Stimulated activated CD8-positive, alpha-beta memory T cell treated with anti-CD3 and anti-CD28 coated beads, Interleukin-15, amount 100 ng/mL, for 1 hour (primary cell): ENCODE measurements at places on chromosomes 2 and 18.

DNA sequence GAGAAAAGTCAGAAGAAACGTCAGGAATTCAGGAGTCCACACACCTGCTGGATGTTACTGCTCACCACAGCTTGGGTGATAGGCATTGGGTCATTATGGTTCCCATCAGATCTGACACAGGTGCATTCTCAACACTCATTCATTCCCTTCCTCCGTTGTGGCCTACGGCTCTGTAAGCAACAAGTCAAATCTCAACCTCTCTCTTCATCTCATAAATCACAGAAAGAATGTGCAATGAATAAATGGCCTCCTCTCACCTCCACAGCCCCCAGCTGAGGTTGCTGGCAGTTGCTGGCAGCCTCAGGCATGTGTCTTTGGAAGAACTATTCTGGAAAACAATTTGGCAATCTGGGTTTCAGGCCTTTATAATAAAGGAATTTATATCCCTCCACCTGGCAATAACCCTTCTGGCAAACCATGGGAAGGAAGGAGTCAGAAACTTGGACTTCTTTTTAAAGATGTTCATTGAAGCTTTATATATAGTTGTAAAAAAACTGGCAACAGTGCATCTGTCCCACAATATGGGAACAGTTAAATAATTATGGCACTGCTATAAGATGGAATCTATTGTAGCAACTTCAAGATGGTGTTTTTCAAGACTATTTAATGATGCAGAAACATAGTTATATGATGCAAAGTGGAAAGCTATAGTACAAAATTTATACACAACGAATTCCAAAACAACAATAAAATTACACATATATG is 175.4 kb downstream of the ANAPC1 start:
- DNase-seq = no peak

DNA sequence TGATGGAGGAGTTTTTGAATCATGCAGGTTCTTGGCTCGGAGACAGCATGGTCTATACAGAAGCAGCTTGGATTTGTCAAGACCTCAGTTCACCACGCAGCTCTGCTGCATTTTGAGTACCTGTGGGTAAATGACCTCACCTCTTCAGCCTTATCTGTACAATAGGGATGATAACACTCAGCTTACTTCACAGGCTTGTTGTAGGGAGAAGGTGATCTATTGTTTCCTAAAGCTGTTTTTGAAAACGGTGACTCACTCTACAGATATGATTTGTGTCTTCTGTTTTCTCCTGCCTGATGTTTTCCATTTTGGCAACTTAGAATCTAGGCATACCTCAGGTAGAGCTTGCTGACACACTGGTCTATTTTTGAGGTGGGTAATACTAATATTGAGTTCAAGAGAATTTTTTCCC is 80.3 kb downstream of the FMNL2 start:
- no peak for DNase-seq

DNA sequence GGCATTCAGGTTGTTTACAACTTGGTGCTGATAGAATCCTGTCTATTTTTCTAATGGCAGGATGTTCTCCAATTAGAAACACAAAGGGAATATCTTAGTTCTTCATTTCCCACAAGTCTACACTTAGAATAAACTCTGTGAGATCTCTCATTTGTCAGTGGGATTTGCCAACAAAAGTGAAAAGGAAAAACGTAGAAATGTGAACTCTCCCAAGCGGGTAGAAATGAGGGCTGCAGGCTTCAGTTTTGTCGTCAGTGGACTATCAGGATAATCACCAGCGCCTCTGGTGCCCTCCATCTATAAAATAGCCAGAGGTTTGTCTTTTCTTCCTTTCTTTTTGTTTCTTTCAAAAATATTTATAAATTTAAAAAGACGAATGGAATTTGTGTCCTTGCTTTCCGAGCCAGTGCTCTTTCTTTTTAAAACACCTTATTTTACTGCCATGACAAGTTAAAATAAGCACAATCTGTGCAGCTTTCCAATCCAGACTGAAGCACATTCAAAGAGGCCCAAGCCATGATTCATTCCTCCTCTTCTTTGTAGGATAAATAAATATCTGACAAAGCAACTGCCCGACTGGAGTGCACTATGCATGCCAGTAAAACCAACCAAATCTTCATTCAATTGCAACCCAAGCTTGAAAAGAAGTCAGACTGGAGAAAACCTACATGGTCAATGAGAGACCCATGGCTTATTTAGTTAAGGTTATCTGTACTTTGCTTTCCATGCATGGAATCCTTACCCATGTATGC is 185.8 kb downstream of the ANKRD44 start:
- DNase-seq = no peak

DNA sequence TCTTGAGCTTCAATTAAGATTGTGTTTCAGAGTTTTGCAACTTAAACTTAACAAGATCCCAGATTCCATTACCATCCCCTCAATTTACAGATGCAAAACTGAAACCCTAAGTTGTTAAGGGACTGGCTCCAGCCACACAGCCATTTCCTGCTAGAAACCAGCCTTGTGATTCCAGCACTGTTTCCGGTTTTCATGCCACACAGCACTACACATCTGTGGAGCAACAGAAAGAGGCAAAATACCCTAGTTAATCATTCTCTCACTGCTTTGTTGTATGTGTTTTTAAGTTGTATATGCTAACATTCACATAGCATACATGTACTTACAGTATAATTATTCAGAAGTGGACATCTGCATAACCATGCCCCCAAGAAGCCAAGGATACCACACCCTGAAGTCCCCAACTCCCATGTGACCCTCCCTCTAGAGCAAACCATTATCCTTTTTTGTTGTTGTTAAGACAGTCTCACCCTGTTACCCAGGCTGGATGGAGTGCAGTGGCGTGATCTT is 87.4 kb downstream of the MYO5B start:
- DNase-seq = no peak

GRCh38 chr2:159249990-159250715 is 36.4 kb downstream of the WDSUB1 start:
- no peak for DNase-seq

- no peak for DNase-seq
Observed at GRCh38 chr2:199228887-199229819, 228.6 kb downstream of the SATB2 start.

DNA sequence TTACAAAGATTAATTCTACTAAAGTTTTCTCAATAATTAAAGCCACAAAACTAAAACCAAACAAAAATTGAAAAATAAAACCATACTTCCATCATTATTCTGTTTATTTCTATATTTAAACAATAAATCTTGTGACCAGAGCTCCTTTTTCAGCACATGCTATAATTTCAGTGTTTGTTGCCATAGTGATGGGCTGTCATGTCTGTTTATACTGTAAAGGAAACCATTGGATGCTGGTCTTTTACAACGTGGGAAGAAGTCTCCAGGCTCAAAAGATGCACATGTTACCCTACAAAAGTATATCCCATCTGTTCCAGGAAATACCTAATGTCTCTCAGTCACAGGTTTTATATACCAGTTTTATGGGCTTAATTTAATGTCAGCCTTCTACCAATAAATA is 100.1 kb upstream of the MC2R start:
- no peak for DNase-seq

DNA sequence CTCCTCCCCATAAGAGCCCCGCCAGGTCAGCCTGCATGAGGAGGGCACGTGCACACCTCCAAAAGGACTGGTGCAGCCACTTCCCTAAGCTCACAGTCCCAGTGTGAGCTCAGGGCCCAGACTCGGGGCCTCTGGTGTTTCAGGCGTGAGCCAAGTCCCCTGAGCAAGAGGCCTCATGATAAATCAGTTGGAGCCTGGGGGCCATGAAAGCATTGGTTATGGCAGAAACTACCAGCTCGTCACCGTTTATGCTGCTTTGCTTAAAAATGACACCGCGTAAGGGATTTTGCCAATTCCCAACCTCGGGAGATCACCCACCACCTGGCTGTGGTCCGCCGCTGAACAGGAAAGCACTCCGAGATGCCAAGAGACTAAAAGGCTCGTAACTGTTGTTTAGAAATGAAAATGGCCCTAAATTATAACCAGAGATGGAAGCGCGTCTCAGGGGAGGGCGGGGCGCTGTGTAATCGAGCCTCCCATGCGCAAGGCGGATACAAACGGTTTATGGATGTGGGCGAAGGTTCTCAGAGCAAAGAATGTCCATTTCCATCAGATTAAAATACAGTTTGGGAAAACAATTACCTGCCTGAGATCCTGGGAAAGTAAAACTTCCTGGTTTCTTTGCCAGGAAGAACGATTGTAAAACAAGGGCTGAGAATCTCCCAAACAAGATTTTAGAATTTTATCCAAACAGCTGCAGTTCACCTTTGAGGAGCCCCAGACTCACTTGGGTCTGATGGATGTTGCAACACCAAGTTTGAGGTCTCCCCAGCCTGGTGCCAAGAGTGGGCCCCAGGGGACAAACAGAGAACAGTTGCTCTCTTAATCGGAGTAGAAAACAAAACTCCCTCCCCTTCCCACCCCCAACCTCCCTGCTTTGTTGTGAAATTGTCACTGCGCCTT is 141.4 kb downstream of the BCL2 start:
- DNase-seq = no peak

DNA sequence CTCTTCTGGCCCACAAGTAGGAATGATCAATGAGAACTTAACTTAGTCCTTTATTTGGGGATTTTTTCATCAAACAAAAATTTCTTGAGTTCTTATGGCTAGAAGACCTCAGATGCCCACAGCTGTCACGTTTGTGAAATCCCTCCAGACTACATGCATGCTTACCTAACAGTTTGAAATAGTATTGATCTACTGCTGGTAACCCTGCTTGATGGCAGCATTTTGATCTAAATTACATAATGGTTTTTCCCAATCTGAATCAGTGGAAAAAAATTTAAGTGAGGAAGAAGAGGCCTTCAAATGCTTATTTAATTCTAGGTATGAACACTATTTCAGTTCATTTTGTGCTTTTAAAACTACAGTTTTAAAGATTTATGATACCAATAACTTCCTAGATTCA is 13.9 kb downstream of the ERMN start:
- DNase-seq = no peak
